ENCODE measurements at places on chromosomes 4 and X.

GRCh38 chr4:183300655-183301054 is 19.4 kb downstream of the CLDN22 start:
- DNase-seq = no peak

DNA sequence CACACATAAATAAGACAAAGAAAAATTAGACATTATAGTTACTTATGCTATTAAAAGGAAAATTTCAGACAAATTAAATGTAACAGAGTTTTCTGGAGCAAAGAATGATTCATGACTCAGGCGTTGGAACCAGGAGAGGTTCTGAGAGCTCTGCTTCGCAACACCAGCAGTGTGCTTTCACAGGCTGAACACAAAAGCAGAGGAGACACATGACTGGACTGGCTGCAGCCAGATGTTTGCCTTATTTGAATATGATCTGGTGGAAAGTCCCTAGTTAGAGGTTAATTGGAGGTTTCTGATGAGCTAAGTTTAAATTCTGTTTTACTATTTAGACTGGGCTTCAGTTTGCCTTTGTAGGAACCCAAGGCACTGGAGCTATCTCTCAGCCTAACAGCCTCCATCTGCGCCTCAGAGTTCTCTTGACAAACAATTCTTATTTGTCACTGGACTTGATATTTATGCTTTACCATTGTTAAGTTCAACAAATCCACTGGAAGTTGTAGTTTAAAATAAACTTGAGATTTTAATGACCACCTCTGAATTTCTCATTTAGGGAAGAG is 16.2 kb downstream of the BOD1L1 start:
- DNase-seq = peak; percentile 60

- DNase-seq = no peak
These were observed 65.4 kb downstream of the SPRY1 start for GRCh38 chr4:123462007-123462406.

- no peak for DNase-seq
These were observed 47.7 kb downstream of the PRPS1 start for GRCh38 chrX:107675823-107676555.

DNA sequence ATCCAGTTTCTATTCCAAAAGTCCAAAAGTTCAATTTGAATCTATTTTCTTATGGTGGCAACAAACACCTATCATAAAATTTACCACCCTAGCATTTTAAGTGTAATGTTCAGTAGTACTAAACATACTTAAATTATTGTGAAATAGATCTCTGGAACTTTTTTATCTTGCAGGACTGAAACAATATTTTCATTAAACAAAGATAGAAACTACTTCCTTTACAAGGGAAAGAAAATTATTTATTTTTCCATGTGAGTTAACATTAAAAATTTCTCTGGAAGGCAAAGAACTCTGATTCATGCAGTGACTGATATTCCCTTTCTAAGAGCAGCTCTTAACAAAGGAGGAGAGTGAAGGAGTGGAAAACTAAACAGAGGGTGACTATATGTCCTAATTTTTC is 40.2 kb downstream of the ADH7 start:
- DNase-seq = no peak

GRCh38 chr4:58368221-58368620 is 1258.0 kb upstream of the IGFBP7 start:
- no peak for DNase-seq

- DNase-seq = no peak
These were observed 20.6 kb downstream of the LYAR start for GRCh38 chr4:4269331-4269731.

GRCh38 chr4:130747842-130748241 is 1651.9 kb downstream of the C4orf33 start:
- no peak for DNase-seq

- no peak for DNase-seq
These were observed 1709.4 kb downstream of the ARAP2 start for GRCh38 chr4:34534916-34535315.

GRCh38 chrX:7085879-7086278 is 61.6 kb upstream of the STS start:
- DNase-seq = no peak

GRCh38 chrX:121146059-121146628 is 98.7 kb downstream of the GLUD2 start:
- DNase-seq = no peak

- no peak for DNase-seq
These were observed 60.4 kb downstream of the BCOR start for GRCh38 chrX:40037367-40037766.

GRCh38 chr4:8506373-8507195 is 66.0 kb downstream of the TRMT44 start:
- no peak for DNase-seq

GRCh38 chr4:151573945-151574344 is 165.0 kb downstream of the FHIP1A start:
- no peak for DNase-seq

DNA sequence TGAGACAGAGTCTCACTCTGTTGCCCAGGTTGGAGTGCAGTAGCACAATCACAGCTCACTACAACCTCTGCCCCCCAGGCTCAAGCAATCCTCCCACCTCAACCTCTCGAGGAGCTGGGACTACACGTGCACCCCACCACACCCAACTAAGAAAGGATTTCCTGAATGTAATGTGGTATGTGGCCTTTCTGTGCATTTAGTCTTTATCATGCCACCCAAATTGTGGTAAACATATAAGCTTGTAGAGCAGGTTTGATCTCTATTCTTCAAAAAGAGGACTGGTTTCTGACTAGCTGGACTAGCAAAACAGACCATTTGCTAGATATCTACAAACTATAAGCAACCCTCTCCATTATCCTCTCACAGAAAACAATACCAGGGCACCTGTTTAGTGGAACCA is 33.6 kb downstream of the ELOVL6 start:
- DNase-seq = no peak

DNA sequence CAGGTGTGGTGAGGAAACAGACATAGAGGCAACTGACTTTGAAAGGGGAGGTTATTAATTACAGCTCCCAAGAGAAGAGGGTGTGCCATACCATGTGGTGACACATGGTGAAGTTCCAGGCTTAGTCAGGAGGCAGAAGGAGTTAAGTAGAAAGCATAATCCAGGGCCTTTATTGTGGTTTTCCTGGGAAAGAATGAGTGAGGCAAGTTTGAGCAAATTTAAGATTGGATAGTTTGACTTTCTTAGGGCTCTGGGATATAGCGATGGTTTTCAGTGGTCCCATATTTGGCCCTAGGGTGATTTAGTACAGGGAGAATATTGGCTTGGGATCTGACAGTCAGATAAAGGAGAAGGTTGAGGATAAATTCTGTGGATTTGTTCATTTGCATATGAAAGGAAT is 495.9 kb upstream of the FSTL5 start:
- no peak for DNase-seq

GRCh38 chr4:54517781-54518444 is 139.8 kb upstream of the KIT start:
- no peak for DNase-seq

DNA sequence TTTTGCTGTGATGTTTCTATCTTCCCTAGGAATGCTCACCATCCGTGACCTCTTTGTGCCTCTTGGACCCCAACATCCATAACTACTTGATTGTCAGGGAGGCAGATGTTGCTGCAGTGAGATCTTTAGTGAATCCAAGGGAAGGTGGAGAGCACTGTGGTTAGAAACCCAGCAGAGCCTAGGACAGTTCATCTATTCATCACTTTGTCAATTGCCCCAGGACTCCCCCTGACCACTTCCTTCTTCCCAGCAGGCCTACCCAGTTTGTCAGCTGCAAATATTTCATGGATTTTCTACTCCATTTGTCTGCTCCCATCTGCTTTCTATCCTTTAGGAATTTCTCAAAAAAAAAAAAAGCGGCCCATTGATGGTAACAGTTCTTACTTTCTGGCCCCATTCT is 942.8 kb downstream of the PCDH7 start:
- no peak for DNase-seq

DNA sequence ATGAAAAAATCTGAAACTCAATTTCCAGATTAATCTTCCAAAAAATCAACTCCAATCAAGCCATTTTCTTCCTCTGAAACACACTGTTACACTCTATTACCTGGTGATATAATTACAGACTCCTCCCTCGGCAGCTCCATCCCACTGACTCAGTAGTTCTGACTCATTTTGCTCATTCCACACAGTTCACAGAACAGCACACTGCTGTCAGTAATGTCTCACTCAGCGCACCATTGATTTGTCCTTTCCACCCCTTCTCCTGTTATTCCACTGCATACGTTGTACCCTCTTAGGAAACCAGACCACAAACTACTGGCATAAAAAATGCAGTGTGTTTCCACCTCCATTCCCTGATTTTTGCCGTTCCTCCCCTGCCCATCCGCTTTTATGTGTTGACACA is 212.7 kb downstream of the SLIT2 start:
- DNase-seq = no peak

- DNase-seq = peak; percentile 28
These were observed 5.5 kb downstream of the GSTCD start for GRCh38 chr4:105714071-105714521.

DNA sequence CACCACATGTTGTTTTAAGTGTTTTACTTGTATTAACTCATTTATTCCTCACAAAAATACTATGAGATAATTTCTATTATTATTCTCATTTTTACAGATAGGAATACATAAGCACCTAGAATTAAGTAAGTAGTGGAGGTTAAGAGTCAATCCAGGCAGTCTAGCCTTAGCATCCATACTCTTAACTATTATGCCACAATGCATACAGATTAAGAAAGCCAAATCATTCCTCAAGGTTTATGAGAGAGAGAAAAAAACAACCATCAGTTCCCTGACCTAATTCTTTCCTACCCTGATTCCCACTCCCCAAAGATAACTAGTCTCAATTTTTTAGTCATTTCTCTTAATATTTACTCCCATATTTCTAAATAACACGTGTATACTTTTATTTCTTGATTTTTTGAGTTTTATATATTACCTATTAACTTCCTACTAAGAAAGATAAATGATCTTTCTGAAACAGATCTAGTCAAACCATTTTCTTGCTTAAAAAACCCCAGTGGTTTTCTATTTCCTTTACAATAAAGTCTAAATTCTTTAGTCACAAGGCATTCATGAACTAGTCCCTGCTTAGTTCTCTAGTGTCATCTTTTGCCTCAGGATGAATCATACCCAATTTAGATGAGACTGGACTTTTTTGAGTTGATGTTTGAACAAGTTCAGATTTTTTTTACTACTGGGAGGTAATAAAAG is 16.0 kb downstream of the UBA6 start:
- no peak for DNase-seq

GRCh38 chrX:68705986-68706385 is 58.5 kb downstream of the STARD8 start:
- no peak for DNase-seq

DNA sequence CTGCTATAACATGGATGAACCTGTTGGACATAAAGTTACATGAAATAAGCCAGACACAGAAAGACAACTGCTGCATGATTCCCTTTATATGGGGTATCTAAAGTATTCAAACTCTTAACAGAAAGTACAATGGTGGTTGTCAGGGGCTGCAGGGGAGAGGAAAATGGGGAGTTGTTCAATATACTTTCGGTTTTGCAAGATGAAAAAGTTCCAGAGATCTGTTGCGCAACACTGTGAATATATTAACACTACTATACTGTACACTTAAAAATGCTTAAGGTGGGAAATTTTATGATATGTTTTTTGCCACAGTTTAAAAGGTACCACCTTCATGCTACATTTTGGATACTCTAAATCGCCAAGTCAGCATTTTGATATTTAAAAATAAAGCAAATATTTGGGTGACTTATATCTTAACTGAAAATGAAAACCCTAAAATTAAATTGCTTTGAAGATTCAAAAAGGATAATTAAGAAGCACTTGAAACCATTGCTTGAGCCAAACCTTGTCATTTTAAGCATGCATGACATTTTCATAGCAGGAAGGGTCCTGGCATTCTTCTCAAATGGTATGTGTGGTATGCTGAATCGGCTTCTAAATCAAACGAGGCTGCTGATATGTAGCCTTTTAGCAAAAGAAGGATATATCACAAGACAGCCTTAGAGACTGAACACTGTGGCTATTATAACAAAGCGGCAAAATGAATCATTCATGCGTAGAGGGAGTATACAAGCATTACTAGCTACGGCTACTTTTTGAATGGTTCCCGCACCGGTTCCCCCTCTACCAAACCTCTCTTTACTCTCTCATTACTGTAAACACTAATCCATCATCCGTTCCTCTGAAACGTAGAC is 607.1 kb upstream of the DIPK2B start:
- DNase-seq = no peak

- no peak for DNase-seq
These were observed 894.4 kb downstream of the FAT4 start for GRCh38 chr4:126209147-126209546.

DNA sequence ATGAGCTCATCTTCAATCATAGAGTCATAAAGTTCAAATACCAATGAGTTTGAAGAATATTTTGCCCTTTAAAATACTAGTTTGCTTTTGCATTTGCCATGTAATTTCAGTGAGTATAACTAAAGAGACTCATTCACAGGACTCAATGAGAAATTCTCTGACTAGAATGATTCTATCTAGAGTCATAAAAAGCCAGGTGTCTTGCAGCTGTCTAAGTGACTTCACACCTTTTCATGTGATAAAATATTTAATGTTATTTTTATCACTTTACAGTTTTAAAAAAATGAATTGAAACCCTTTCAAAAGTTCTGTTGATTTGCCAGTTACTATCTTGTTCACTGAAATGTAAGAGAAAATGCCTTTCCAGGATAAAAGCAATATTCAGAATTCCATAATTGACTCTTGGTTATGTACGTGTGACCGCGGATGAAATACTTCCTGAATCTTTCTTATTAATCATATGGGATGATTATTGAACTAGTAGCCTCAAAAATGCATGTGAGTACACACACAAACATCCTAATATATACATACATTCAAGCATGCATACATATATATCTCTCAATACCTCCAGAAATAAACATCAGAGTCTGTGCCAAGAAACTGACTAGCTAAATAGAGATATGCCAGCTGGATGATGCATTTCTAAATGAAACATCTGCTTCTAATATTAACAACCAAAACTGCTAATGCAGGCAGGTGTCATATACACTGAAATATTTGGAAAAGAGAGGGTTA is 87.0 kb downstream of the GABRB1 start:
- no peak for DNase-seq

DNA sequence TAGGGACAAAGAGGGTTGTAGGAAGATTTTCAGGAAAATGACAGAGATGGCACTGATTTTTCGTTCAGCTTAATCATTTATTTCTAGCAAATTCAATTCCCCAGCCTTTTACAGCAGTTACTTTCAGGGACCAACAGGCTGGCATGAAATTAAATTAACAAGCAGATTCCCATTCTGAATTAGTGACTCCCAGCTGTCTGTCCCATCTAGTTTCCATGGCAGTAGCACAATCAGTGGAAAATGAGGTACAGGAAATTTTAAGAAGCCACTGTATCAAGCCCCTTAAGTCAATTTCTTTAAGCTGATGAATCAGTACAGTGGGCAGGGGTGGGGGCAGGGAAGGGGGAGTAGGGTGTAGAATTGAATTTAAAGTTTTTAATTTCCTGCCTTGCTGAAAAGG is 121.1 kb upstream of the TEX13C start:
- no peak for DNase-seq

- DNase-seq = no peak
These were observed 83.9 kb upstream of the PACRGL start for GRCh38 chr4:20616313-20616712.

- no peak for DNase-seq
These were observed 91.7 kb upstream of the PAQR3 start for GRCh38 chr4:79030973-79031372.
